NCI-H748 treated with DMSO at 0.1 percent for 48 hours (cell line): ENCODE measurements at places on chromosomes 4 and X.

GRCh38 chr4:38868059-38868960 is 704 bp downstream of the FAM114A1 start:
- no peak for DNase-seq

DNA sequence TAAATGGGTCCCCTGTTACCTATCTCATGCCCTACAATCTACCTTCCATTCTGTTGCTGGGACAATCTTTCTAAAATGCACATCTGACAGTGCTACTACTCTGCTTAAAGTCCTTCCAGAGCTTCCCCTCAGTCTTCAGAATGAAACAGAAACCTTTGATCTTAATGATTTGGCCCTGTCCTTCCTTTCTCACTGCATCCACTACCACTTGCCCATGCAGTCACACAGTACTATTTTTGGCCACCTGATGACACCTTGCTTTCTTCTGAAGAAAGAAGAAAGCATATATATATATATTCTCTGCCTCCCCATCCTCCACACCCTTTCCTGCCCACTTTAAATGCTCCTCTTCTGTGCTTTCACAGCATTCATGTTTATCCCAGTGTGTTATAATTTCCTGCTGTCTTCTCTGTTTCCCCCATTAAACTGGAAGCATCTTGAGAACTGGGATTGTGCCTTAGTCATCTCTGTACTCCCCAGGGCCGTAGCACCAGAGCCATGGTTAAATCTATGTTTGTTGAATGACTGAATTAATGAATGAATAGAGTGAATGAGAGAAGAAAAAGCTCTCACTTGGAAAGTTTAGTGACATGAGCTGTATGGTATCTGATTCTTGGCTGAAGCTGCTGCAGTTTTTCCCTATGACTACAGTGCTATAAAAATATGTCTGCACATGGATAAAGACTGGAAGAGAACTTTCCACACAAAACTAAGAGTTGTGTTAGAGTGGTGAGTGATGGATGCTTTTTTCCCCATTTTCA is 56.2 kb downstream of the RTL9 start:
- DNase-seq, result no peak

DNA sequence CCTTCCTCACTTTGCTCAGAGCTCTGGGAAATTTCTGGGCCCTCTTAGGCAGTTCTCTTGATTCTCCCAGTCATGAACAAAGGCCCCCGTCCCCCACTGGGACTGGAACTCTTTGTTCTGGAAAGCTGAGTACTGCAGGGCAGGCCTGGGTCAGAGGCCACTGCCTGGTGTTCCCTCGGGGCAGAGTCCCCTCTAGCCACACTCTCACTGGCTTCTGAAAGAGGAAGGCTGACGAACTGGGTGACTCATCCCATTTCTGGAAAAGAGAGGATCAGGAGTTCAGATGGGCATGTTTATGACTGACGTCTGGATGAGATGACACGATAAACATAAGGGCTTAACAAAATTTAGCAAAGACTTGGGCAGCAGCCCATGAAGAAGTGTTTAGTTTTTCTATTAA is 47.7 kb downstream of the DDX3X start:
- DNase-seq, result no peak

DNA sequence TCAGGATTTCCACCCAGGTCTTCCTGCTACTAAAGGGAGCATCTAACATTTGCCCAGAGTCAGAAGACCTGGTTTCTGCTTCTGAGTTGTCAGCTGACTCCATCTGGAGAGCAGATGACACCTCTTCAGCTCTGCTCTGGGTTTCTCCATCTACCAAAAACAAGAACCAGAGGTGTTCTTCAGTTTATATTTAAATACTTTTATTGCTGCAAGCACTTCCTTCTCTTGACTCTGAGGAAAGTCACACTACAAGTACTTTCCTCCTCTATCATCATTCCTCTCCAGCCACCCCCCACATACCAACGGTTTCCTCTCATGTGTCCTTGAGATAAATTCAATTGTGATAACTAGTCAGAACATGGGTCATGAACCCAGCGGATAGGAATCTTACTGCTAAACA is 88.4 kb downstream of the PPP3CA start:
- DNase-seq, result no peak

- no peak for DNase-seq
These were observed 322.0 kb downstream of the TMA16 start for GRCh38 chr4:163816494-163816893.

GRCh38 chr4:186118582-186118981 is 14.1 kb downstream of the FAM149A start:
- no peak for DNase-seq

- no peak for DNase-seq
These were observed 65.1 kb downstream of the MAB21L2 start for GRCh38 chr4:150647008-150647407.

DNA sequence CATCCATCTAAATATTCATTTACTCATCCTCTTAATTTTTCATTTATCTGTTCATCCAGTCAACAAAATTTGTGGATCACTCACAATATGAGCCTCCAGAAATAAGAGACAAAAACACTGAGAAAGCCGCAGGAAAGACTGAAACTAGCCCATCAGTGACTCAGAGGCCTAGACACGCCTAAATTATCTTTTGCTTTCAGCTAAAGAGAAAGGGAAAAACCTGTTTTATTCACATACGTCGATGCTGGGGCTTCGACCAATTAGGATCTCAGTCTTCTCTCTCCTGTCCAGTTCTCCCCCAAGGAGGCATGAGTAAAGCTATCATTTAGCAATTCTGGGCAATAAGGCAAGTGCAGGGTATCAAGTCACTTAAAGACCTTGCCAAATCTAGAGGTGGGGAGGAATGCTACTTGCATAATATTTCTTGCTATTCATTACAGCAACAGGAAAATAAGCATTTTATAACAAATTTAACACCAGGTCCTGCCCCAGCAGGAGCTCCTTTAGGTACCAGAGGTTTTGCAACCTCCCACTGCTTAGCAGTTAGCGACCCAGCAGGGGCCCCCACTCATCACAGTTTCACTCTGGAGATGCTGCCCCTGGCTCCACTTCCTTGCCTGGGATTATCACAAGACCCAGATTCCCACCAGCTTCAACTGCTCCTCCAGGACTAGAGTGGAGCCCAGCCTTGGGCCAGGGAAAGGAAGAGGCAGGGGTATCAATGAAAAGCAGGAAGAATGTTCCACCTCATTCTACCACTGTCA is 30.1 kb upstream of the TMEM154 start:
- no peak for DNase-seq

DNA sequence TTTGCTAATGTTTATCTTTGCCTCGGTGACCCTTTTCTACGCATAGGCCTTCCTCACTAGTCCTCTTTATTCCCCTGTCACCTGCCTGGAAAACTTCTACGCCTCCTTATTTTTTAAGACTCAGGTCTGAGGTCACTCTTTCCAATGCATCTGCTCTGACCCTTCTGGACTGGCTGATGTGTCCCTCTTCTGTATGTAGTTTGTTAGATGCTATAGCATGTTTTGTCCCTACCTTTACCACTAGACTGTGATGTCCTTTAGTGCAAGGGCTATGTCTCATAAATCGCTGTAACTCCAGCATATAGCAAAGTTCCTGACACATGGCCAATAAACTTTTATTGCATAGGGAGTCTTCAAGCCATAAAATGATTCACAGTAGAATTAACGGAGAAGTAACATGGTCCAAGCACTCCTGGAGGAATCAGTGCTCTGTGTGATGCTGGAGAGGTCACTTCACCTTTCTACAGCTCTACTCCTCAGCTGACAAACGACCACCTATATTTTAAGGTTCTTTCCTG is 872.5 kb upstream of the SLIT2 start:
- no peak for DNase-seq

DNA sequence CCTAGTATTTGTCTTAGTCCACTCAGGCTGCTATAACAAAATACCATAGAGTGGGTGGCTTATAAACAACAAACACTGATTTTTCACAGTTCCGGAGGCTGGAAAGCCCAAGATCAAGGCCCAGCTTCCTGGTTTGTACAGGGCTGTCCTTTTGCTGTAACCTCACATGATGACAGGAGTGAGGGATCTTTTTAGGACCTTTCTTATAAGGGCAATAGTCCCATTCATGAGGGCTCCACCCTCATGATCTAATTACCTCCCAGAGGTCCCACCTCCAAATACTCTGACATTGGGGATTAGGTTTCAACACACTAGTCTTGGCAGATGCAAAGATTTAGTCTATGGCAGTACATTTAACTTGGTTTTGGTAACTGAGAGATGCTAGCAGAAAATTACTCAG is 20.9 kb downstream of the GPAT3 start:
- no peak for DNase-seq

DNA sequence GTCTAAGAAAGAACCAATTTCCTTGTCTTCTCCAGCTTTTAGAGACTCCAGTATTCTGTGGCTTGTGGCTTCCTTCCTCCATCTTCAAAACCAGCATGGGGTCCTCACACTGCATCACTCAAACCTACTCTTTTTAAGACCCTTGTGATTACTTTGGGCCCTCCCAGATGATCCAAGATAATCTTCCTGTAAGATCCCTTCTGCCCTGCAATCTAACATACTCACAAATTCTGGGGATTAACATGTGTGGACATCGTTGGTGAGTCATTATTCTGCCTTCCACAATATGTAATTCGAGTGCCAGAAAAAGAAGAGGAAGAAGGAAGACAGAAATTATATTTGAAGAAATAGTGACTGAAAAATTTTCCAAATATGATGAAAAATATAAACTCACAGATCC is 47.9 kb downstream of the BEND4 start:
- DNase-seq, result no peak

GRCh38 chr4:74934016-74934831 is 1.3 kb downstream of the PARM1 start:
- peak; percentile 23 for DNase-seq

DNA sequence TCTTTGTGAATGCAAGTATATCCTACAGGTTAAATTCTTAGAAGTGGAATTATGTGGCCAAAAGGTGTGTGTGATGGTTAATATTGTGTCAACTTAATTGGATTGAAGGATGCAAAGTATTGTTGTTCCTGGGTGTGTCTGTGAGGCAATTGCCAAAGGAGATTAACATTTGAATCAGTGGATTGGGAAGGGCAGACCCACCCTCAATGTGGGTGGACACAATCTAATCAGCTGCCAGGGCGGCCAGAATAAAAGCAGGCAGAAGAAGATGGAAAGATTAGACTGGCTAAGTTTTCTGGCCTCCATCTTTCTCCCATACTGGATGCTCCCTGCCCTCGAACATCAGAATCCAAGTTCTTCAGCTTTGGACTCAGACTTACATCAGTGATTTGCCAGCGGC is 76.2 kb upstream of the GBA3 start:
- no peak for DNase-seq

- DNase-seq, result no peak
These were observed 28.2 kb downstream of the FGFBP1 start for GRCh38 chr4:15910155-15910940.

GRCh38 chr4:84710548-84710947 is 127.6 kb downstream of the CDS1 start:
- no peak for DNase-seq

GRCh38 chr4:132981611-132982010 is 167.5 kb upstream of the PCDH10 start:
- DNase-seq, result no peak
